ENCODE measurements at places on chromosomes 16 and 17.

DNA sequence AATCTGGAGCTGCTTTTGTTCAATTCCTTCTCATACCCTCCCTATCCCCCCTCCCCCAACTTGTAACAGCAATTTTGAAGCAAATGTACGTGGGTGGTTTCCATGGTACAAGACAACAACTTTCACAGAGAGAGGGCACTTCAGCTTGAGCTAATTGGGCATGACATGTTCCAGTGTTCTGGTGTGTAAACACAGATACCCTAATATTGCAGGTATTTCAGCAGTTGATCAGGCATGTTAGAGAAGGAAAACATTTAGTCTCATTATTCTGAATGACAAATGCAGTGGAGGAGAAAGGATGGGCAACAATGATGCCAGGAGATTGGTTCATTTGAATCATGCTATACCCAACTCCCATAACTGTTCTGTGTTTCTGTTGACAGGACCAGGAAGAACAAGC, 137.5 kb downstream of the TRIM37 start:
- no peak for DNase-seq

DNA sequence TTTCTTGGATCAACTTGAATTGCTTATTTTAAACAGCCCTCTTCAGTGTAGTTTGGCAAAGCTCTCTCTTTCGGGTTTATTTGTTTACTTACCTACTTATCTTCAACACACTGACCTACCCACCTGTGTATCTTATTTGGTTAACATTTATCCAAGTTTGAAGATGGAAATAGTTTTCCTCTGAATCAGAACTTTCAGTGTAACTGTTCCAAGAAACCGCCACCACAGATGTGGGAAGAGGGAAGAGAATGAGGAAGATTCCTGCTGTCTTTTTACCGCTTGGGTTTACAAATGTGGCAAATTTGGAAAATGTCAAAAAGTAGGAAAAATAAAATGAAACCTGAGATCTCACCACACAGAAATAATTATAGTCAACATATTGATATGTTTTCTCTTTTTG, 115.8 kb downstream of the MSI2 start:
- no peak for DNase-seq

- no peak for DNase-seq
Observed at GRCh38 chr16:24966031-24966430, 49.1 kb downstream of the ARHGAP17 start.

DNA sequence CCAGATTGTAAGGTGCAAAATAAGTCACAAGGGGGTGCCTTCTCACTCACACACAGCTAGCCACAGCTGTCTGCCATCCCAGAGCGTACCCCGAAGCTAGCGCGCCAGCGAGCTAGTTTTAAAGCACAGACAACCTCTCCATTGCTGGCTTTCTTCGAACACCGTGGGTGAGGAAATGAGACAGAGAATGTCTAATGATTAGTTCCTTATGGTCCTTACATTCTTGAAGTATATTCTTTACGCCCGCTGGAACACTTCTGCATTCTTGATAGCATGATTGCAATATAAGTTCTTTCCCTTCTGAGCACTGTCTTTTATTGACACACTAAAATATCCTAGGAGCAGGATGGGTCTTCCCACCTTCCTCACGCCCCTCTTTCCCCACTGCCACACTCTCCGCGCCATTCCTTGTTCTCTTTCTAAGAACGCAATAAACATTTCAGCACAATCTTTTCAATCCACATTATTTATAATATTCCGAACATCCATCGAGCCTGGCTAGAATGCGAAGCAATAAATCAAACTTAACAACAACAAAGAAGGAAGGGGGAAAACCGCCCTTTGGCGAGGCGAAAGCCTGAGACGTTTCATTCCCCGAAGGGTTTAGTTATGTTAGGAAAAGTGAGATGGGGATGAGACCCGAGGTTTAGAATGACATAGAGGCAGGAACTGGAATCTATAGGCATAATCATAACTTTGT, 251.3 kb downstream of the NTN1 start:
- no peak for DNase-seq

DNA sequence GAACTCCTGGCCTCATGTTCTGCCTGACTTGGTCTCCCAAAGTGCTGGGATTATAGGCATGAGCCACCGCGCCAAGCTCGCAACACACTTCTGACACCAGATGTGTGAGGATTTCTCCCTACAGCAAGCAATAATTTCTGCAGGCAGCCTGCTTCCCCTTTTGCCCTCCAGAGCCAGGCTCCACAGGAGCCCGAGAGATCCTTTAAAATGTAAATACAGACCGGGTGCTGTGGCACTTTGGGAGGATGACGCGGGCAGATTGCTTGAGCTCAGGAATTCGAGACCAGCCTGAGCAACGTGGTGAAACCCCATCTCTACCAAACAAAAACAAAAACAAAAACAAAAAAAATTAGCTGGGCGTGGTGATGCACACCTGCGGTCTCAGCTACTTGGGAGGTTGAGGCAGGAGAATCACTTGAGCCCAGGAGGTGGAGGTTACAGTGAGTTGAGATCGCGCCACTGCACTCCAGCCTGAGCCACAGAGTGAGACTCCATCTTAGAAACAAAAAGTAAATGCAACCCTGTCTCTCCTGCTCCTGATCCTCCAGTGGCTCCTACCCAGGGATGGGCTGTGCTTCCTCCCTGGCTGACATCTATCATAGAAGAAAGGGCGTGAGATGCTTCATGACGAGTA, 14.7 kb downstream of the C16orf96 start:
- no peak for DNase-seq

DNA sequence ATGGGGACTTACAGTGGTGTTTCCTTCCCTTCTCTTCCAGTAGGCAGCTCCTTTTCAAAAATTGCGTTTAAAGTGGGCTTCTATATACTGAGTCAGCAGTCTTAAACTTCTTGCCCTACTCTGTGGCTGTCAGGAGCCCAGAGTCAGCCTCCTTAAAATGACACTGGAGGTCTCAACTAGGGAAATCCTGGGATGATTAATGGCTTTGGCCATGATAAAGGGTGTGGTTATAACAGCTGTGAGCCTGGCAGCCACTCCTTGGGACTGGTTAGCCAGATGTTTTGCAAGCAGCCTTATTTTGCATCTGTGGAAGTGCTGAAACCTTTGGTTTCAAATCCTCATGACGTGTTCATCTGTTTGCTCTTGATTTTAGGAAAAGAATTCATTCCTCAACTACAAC, 25.0 kb downstream of the TAC4 start:
- no peak for DNase-seq

DNA sequence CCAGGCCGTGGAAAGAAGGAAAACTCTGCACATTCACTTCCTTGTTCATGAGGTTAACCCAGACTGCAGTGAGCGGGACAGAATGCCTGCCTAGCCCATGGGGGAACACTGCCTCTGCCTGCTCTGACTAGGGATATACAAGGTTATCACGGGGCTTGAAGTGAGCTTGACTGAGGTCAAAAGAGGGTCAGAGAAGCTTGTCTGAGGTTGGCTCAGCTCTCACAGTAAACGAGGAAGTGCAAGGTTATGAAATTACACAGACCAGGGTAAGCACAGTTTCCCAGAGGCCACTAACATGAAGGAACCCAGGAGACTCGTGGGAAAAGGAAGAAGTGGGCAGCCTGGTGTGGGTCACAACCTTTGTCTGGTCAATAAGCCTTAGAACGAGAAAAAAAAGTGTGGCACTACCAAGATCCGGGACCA, 28.7 kb downstream of the HIC1 start:
- DNase-seq, result no peak

GRCh38 chr16:60123392-60124023, 1389.4 kb upstream of the GOT2 start:
- DNase-seq, result no peak

DNA sequence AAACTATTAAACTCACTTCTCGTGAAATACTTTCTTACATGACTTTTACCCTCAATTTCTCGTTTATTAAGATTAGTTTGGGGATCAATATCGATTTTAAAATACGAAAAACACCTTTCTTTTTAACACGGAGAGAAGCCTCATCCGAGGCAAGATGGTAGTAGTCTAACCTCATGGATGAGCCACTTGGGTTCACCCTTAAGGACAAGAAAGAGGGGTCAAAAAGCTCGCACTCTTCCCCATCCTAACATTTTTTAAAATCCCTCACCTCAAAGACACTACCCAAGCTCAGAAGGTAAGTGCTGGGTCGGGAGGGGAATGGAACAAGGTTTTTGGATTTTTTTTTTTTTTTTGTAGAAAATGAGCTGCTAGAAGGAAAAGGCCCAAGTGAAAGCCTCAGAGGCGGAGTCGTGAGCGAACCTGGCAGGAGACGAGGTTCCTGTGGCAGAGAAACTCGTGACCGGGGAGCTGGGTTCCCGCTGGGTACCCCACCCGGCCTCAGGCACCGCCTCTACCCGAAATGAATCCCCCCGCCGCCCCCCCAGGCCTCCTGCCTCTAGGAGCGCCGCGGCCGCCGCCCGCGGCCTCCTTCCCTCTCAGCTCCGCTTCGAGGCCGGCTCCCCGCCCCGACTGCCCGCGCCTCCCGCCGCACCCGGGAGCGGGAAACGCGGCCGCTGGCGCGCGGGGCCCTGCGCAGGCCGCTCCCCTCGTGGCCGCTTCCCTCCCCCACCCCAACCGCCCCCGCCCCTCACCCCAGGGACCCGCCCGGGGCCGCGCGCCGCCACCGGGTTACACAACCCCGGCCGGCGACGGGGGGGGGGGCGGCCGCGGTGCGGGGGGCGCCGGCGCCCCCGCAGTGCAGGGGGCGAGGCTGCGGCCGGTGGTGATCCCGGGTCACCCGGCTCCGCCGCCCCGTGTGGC, 1.6 kb downstream of the NUFIP2 start:
- DNase-seq, result no peak

GRCh38 chr17:68141050-68141449, 105.5 kb downstream of the KPNA2 start:
- no peak for DNase-seq

GRCh38 chr16:11560701-11561453, 25.8 kb downstream of the LITAF start:
- no peak for DNase-seq

- no peak for DNase-seq
Observed at GRCh38 chr17:17412326-17412725, 64.5 kb upstream of the MED9 start.

GRCh38 chr16:67736858-67737257, 17.7 kb upstream of the GFOD2 start:
- no peak for DNase-seq

- DNase-seq, result no peak
Observed at GRCh38 chr17:40910441-40910841, 25.4 kb upstream of the KRT20 start.

- no peak for DNase-seq
Observed at GRCh38 chr16:7585705-7586104, 253.1 kb downstream of the RBFOX1 start.

- DNase-seq, result no peak
Observed at GRCh38 chr17:64259922-64260321, 3.1 kb downstream of the TEX2 start.

GRCh38 chr16:60405286-60405685, 1631.0 kb downstream of the CDH8 start:
- no peak for DNase-seq

- DNase-seq, result no peak
Observed at GRCh38 chr16:14303639-14304394, 232.7 kb downstream of the MRTFB start.

- DNase-seq, result no peak
Observed at GRCh38 chr16:77971306-77972061, 50.9 kb upstream of the CLEC3A start.

- DNase-seq, result no peak
Observed at GRCh38 chr17:10051112-10051511, 146.0 kb upstream of the RCVRN start.

- DNase-seq, result no peak
Observed at GRCh38 chr16:62068747-62069146, 32.5 kb upstream of the CDH8 start.

- peak; percentile 5 for DNase-seq
Observed at GRCh38 chr17:56812901-56813388, 20.8 kb downstream of the C17orf67 start.

GRCh38 chr17:81390873-81391255, 4.4 kb upstream of the BAHCC1 start:
- DNase-seq, result no peak

DNA sequence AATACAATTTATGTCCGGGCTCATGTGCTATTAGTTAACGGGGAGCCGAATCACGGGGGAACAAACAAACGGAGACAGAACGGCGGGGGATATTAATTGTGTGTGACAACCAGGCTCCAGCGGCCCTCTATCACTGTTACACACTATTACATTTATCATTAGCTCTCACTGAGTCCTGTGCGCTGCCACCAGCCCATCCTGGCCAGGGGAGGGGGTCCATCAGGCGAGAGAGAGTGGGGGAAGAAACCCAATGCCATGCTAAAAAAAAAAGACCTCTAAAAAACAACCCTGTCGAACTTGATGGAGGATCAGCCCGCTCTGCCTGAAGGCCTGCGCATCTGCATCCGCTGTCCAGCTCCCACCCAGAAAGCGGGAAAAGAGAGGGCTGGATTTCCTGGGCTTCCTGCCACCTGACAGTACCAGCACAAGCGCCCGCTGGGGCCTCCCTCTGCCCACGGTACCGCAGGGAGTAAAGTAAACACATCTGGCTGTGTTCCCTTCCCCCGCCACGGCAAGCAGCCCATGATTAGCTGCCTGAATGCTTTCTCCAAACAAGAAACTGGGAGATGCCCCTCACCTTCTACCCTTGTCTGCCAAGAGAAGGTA, 41.7 kb downstream of the PIPOX start:
- peak; percentile 19 for DNase-seq

DNA sequence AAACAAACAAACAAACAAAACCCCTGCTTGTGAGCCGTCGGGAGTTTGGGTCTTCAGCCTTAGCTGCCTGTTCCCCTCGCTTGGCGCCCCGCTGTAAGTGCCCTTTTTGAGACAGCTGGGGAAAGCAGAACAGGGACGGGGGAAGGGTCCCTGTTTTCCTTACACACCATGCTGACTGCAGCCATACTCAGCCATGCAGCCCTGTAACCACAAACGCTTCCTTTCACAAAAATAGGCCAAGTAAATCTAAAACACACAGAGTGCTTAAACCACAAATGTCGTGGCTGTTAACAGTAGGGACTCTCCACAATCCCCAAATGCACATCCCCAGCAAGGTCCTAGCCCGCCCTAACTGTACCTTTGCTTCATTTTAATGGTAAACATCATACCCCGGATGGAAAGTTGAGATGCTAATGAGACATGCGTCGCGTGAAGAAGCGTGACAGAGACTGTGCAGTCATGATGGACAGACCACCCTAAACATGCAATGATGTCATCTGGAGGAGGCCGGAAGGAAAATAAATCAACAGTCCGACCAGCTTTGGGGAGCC, 129.9 kb downstream of the MGAT5B start:
- DNase-seq, result no peak

DNA sequence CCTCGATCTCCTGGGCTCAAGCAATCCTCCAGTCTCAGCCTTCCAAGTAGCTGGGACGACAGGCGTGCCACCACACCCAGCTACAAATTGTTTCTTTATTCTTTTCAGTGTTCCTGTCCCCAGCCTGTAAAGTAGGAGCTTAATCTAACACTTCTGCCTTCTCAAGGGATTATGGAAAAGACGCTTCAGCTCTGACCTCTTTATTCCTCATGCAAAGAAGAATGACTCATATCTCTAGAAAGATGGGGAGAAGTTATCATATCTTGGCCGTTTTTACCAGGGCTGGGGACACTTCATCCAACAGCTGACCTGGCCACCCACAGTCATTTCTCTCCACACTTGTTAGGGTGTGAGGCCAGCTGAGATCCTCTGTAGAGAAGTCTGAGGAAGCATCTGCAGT, 172.6 kb downstream of the HAPSTR1 start:
- DNase-seq, result no peak
